ENCODE measurements at places on chromosomes 6 and 20. TPM values are rescaled to one million over a fixed set of nuclear protein-coding genes. Genes with fewer than 3 reads are reported as not detected.

Gene APOM
- 1.6 TPM for total RNA-seq

Gene FNDC11
- 0.28 TPM for total RNA-seq

GRCh38 chr6:147060636-147061035 lies 143.6 kb upstream of the STXBP5 start:
- no peak for ATAC-seq

GRCh38 chr20:49561256-49561655 lies 6.7 kb downstream of the PTGIS start:
- no peak for ATAC-seq

DNA sequence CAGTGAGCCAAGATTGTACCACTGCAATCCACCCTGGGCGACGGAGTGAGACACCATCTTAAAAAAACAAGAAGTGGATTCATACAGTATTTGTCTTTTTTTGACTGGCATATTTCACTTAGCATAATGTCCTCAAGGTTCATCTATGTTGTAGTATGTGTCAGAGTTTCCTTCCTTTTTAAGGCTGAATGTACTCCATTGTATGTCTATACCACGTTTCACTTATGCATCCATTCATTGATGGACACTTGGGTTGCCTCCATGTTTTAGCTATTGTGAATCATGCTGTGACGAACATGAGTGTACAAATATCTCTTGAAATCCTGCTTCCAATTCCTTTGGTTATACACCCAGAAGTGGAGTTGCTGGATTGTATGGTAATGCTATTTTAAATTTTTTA lies 28.9 kb upstream of the FAM83D start:
- no peak for ATAC-seq

Gene SLC44A4
- total RNA-seq, result 2.9 TPM

Gene SLC35D3
- not detected for total RNA-seq

- ATAC-seq, result peak; percentile 73
These were observed 528.9 kb downstream of the MAFB start for GRCh38 chr20:40160097-40160550.

GRCh38 chr6:80923816-80924215 lies 817.3 kb downstream of the BCKDHB start:
- ATAC-seq, result no peak

Gene BTNL2
- total RNA-seq, result not detected

- ATAC-seq, result no peak
These were observed 13.8 kb downstream of the RNF144B start for GRCh38 chr6:18400831-18401446.
